ENCODE measurements at places on chromosomes 1 and 21.

- no peak for DNase-seq
These were observed 29.0 kb downstream of the PTAFR start for GRCh38 chr1:28147264-28148094.

- no peak for DNase-seq
These were observed 29.7 kb downstream of the SLC26A9 start for GRCh38 chr1:205913451-205914154.

- no peak for DNase-seq
These were observed 13.4 kb downstream of the RAP1GAP start for GRCh38 chr1:21655748-21656147.

DNA sequence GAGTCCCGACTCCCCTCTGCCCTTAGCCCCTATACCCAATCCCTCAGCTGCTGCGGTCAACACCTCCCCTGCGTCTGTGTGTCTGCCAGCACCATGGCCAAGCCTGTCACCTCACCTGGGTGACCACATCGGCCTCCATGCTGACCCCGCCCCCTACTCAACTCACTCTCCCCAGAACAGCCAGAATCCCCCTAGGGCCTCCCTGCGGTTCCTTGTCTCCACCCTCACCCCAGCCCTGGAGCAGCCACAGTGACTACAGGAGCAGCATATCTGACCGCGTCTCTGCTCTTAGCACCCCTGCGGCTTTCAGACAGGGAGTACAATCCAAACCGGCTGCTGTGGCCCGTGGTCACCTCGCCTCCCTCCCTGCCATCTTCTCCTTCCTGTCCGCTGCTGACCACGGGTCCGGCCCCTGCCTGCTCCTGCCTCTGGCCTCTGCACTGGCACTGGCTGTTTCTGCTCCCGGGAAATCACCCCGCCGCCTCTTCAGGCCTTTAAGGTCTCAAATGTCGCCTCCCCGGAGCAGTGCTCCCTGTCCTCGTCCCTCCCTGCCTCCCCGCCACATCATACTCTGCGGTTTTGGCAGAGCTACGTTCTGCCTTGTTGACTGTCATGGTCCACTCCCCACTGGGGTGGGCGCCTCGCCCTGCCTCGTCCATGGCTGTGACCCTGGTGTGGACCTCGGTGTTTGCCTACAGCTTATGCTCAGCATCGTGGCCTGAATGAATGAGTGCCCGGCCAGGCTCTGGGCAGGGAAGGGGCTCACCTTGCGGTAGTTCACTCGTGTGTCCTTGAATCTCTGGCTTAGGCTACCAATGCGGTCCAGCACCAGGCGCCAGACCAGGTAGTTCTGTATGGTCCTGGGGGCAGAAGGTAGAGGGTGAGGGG is 11.1 kb downstream of the PRXL2B start:
- no peak for DNase-seq

DNA sequence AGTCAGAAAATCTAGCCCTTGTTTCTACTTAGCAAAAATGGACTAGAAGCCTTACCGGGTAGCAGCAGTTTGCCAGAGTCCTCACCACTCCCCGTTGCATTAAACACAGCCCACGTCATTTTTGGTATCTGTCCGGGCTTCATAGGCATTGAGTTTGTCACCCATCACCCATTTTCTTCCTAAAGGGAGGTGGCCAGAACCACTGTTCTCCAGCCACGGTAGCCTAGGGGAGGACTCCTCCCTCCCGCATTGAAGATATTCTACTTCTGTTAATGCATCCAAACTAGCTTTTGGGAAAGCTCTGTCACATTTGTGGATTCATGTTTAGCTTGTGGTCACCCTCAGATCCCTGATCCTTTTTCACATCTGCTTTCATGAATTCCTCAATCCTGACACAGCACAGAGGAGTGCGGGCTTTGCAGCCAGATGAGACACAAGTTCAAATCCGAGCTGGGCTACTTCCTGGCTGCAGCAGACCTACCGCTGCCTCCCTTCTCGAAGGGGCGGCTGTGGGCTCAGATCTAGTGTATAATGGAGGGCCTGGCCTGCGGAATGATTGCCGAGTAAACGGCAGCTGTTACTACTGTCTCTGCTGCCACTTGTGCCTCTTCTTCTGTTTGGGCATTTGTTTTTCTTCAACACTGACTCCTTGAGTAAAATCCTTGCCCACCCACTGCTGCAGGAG is 63.2 kb upstream of the EFHD2 start:
- no peak for DNase-seq

GRCh38 chr1:52055066-52055865 is at the start of gene TXNDC12:
Gene TXNDC12 (minus strand): TSS chr1:52055191. CDS start chr1:52055096, 95 bp downstream.
- DNase-seq = peak; percentile 26

GRCh38 chr1:20660363-20660762 is 806 bp downstream of the DDOST start:
- DNase-seq = no peak

GRCh38 chr1:89918794-89919155 is 76.1 kb upstream of the ZNF326 start:
- no peak for DNase-seq

DNA sequence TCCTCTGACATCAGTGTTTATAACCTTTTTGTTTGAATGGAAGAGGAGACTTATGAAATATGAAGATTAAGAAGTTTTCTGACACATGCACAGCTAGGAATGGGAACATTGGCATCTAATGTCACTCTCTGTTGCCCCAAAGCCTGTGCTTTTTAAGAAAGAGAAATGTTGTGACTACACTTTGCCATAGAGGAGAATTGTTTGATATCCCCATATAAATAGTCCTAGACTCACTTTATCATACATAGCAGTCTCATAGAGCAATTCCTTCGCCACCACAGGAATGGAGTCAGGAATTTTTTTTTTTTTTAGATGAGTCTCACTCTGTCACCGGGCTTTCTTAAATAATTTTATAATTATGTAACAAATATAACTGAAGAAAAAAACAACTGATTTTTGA is 1.5 kb downstream of the KRTAP21-3 start:
- DNase-seq = no peak

Data from stimulated activated CD8-positive, alpha-beta memory T cell treated with anti-CD3 and anti-CD28 coated beads, Interleukin-15, amount 100 ng/mL, for 4 hours (primary cell).